Fibroblast of skin of scalp (primary cell): ENCODE measurements at places on chromosomes 7 and 10.

GRCh38 chr7:151342102-151342646 lies 562 bp downstream of the NUB1 start:
- no peak for DNase-seq

- DNase-seq: no peak
These were observed 41.1 kb downstream of the COBL start for GRCh38 chr7:51275532-51275931.

DNA sequence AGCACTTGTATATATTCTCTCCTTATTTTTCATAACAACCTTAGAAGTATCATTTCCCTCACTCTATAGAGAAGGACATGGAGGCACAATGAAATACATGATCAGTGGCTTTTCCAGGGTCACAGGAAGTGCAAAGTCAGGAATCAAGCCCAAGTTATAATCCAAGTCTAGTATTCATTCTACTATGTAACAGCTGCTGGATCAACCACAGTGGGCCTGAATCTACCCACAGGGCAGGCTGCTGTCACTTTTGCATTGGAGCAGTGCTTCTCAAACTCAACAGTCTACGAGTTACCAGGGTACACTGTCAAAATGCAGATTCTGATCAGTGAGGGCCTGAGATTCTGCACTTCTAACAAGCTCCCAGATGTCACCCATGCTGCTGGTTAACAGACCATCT lies 18.3 kb downstream of the ZDHHC16 start:
- no peak for DNase-seq

DNA sequence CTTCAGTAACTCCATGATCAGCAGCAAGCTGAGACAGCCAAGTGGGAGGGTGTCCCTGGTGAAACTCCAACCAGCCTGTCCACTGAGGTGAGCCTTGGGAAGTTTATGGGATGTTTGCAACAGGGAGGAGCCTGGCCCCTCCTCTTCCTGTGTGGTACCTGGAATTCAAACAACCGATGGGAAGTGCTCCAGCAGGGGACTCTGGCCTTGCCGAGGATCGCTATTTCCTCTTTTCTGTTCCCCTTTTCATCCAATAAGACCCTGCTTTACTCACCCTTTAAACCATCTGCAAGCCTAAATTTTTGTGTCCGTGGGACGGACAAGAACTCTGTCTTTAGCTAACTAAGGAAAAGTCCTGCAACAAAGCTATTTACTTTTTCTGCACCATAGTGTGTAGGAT lies 491.1 kb upstream of the ZMIZ1 start:
- no peak for DNase-seq

GRCh38 chr7:21640105-21640504 lies 97.3 kb downstream of the DNAH11 start:
- DNase-seq: no peak

- DNase-seq: no peak
These were observed 40.3 kb downstream of the CCDC71L start for GRCh38 chr7:106620676-106621075.

DNA sequence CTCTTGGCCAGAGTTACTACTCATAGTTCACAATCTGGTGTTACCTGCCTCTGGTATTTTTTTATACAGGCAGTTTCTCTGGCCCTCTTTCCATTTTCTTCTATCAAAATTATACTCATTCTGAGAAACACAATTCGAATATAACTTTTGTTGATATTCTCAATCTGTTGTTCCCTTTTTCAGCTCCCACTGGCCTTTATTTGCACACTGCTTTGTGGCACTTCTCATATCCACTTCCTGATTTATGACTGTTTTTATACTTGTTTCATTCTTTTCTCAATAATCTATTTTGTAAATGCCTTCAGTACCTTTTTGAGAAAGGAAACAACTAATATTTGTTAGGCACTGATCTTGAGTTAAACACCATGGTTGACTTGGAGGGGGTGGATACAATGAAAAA lies 93.8 kb upstream of the HDAC9 start:
- DNase-seq: no peak

GRCh38 chr10:34821587-34822585 lies 6.8 kb upstream of the PARD3 start:
- peak; percentile 39 for DNase-seq

GRCh38 chr7:64887756-64888508 lies 15.1 kb upstream of the ZNF273 start:
- no peak for DNase-seq

DNA sequence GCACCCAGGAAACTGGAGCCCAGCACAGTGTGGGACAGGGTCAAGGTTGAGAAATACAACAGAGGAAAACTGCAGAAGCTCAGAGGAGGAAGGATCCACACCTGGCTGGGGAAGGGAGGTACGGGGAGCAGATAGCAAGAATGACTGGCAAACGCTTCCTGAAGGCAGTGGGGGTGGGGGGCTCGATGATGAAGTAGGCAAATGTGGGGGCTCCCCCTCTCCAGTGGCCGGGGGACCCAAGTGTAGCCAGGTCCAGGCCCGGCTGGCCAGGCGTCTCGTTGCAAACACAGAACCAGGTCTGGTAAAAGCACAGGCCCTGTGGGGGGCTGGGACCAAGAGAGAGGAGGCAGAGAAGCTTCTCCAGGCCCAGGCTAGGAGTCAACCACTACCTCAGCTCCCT lies 7.7 kb downstream of the CHST15 start:
- no peak for DNase-seq

- no peak for DNase-seq
These were observed 747.4 kb upstream of the VSTM2A start for GRCh38 chr7:53794816-53795215.

- DNase-seq: no peak
These were observed 76.2 kb downstream of the GPR85 start for GRCh38 chr7:113010377-113010776.

DNA sequence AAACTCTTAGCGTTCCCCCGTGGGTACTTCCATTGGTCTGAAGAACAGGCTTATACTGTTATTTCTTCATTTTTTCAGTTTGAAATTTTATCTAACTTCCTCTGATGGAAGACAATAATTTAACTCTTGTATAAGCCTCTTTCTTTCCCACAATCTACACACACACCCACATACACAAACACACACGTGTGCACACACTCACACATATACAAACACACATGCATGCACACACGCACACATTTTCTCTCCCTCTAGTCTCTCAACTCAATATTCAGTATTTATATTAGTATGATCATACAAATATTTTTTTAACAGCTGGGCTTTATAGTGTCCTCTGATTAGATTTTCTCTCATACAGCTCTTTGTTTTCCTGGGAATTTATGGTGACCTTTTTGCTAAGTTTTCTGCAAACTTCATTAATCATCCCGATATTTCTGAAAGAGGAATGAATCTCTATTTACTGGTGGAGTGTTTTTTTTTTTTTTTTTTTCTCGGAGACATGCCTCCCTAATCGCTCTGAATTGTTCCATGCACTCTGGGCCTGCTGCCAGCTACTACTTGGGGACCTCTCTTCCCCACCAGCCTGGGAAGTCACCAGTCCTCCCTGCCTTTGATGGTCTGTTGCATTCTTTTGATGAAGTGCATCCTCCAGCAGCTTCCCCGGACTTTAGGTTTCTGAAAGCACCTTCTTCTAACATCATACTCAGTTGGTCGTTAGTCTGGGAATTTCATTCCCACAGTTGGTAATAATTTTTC lies 75.5 kb downstream of the ZNF777 start:
- no peak for DNase-seq

DNA sequence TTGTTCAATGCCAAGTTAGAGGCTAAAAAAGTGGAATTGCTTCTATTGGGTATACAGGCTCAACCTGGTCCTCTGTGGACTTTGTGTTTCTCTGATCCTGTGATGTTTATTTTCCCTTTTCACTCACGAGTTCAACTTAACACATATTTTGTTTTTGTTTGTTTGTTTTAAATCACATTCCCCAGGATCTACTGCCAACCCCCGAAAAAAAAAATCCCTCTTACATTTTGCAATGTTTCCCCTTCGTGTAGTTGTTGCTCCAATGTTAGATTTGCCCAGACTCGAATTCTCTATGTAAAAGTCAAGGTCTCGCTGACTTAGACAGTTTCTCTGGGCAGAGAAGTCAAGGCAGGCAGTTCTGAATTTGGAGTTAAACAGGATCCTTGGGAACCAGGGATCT lies 876.4 kb downstream of the CCSER2 start:
- no peak for DNase-seq

DNA sequence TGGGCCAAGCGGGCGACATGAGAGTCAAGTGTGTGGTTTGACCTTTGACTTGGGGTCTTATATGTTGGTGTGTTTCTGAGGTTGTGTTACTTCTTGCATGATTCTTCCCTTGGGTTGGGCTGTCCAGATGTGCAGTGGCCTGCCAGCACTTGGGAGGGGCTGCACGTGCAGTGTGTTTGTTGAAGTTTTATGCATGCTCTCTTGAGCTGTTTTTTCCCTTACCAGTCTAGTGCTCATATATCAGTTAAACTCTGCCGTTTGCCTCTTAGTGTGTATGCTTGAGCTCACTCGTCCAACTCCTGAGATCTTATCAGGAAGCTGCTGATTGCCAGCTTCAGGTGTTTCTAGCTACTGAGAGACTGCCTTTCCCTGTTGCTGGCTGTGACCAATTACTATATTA lies 23.1 kb downstream of the SP4 start:
- DNase-seq: no peak

- no peak for DNase-seq
These were observed 3.7 kb upstream of the HDAC9 start for GRCh38 chr7:18491871-18492270.

DNA sequence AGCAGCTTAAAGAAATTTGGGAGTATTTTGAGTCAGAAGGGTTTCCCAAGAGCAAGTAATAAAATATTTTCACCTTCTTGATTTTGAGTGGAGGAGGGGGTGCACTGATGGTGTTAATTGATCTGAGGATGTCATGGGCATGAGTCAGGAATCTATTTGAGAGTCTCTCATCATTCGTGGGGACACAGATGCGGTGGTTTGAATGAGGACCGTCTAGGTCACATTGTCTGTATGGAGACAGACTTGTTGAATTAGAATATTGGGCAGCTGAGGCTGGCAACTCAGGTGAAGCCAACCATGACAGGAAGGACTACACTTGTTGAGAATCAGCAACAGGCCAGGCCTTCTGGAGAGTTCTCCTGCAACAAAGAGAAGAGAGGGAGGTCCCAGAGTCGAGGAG lies 127.0 kb downstream of the INSYN2A start:
- no peak for DNase-seq

DNA sequence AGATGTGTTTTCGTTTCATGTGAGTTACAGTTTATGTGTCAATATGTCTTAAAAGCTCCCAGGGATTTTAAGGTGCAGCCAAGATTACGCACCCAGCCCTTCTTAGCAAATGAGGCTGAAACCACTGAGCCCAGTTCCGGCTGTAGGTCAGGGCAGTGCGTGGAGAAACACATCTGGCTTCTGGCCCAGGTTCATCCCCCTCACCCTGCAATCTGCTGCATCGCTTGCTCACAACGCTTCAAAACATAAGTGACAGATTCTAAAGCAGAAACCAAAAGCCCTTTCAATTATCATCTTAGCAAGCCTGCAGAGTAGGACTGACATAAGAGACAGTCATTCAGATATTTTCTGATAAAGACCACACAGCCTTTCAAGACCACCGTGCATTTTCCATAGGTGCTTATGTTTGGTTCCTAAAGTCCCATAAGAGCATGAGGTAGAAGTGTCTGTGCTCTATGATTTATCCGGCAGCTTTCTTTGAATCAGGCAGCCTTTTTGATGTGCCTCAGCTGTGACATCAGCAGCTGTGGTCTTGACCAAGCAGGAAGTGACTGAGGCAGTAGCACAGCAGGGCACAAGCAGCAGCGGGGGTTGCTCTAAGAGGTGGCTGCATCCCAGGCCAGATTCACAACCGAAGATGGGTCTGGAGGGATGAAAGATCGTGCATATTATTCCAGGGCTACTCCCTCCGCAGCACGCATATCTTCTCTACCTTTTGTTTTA lies 72.1 kb upstream of the LYZL2 start:
- DNase-seq: peak; percentile 71
